ENCODE measurements at places on chromosomes 5 and 9.

DNA sequence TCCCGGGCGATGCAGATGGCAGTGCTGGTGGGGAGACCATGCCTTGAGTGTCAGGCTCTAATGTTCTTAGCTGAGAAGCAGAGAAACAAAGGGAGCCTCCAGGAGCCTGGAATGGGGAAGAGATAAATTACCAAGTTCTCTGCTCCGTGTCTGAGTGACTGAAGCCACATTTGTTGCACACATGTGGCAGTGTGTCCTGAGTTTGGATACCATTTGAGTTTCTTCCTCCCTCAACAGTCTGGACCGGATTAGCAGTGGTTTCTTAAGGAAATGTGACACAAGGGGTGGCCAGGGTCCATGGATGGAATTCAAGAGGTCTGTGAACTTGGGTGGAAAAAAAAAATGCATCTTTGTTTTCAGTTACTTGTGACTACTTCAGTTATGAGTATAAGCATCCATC is 50.7 kb upstream of the GARNL3 start:
- DNase-seq = no peak

DNA sequence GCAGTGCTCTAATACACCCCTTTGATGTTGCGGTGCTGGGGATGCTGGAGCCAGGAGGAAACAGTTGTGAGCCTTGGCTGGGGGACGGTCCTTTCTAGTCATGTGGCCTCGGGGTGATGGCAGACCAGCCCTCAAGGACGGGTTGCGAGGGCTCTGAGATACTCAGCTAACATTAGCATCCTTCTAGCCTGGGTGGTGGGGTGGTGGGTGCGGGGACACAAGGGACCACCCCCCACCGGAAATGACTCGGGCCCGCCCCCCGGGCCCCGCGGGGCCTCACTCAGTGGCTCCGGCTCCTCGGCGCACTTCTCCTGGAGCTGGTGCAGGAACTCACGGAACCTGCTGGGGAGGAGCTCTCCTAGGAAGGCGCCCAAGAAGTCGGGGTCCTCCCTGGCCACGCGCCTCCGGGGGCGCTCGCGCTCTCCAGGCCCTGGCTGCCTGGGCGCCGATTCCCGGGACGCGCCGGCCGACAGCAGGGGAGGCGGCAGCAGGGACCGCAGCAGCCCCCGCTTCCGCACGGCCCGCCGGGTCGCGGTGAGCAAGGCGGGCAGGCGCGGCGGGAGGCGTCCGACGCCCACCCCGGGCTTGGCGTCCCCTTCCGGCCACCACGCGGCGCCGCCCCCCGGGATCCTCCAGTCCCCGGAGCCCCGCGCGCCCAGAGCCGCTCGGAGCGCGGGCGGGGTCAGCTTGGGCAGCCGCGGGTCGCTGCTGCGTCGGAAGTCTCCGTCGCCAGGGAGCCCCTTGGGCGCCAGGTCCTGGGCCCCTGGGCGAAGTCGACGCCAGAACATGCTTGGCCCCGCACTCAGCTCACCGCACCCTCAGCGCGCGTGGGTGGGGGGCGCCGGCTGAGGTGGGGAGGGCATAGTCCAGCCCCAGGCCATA is 873 bp downstream of the C9orf50 start:
- DNase-seq = no peak

DNA sequence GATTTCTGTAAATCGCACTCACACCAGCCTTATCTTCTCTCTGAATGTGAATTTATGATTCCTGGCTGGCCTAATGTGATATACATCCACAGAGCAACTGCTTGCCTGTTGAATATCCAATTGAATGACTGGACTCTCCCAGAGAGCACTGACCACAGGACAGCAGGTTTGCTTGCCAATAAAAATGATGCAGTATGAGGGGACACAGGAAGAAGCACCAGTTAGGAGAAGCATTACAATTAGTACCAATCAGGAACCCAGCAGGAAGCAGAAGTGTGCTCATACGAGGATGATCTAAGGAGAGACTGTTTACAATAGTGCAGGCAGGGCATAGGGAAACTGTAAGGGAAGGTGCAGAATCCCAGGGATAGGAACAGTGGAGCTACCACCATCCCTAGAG is 127.2 kb upstream of the ZNF366 start:
- DNase-seq = no peak

- peak; percentile 52 for DNase-seq
Observed at GRCh38 chr5:74919487-74919886, 53.3 kb upstream of the FAM169A start.

- no peak for DNase-seq
Observed at GRCh38 chr5:158484150-158484549, 615.6 kb downstream of the EBF1 start.

DNA sequence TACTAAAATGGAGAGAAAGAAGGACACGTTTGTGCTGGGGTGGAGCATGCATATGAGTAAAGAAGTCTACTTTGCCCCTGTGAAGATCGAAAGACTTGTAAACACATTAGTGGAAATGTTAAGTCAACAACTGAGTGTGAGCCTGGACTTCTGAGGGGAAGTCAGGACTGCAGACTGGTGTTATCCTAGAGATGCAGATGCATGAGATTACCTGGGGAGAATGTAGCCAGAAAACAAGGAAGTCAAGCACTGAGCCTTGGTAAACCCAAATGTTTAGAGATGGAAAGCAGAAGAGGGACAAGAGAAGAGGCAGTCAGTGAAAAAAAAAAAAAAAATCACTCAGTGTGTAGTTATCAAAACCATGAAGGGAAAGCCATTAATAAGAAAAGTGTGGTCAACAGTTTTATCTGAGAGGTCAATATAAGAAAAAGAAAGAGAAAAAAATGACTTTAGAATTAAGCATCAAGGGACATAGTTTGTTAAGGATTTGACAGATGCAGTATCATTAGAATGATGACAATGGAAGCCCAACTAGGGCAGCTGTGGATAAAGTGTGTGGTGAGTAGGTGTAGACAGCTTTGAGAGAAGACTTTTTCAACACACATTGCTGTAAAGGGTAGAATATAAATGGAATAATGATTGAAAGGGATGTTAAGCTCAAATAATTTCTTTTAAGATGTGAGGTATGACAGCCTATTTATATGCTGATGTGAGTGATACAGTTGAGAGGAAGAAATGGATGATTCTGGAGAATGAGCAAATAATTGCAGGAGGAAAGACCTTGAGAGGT is 22.2 kb downstream of the JAKMIP2 start:
- DNase-seq = no peak

DNA sequence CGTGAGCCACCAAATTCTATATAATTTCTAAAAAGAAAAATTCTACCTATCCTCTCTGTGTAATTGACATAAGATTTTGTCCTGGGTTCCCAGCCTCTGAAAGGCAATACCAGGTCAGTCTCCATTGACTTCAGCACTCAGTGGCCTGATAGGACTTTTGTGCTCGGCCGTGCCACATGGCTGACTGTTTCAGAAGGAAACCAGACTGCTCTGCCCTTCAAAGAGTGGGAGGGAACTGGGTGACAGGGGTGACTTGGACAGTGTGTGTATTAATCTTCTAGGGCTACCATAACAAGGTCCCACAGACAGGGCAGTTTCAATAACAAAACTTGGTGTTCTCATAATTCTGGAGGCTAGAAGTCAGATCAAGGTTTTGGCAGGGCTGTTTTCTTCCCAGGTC is 43.0 kb downstream of the ARHGAP26 start:
- no peak for DNase-seq

- DNase-seq = no peak
Observed at GRCh38 chr5:81884871-81885270, 87.0 kb upstream of the ATG10 start.

DNA sequence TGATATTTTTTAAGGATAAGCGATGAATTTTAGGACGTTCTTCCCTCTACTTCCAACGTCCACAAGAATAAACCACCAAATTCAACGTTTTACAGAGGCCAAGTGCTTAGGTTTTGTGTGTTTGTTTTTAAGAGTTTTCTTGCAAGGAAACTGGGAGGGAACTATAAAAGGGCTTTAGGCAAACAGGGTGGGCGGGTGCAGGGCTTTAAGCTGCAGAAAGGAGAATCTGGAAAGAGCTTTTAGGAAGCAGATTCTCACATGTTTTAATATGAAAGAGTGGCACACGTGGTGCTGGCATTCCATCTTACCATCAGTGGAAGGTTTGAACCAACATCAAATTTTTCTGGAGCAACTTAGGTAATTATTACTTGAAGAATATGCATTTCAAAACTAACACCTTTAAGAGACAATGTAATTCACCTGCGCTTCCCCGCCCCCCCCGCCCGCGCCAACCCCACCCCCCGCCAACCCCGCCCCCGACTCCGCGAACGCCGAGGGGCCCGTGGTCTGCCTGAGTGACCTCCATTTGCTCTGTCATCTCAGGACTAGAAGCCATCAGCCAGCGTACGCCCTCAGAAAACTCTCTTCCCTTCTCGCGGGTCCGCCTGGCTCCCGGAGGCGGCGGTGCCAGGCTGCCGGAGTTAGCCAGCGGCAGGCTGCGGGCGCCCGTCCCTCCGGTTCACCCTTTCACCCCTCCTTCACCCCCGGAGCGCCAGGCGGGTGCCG is 911 bp upstream of the PIK3R1 start:
- DNase-seq = no peak

- DNase-seq = no peak
Observed at GRCh38 chr5:108297042-108297601, 84.8 kb downstream of the FBXL17 start.

DNA sequence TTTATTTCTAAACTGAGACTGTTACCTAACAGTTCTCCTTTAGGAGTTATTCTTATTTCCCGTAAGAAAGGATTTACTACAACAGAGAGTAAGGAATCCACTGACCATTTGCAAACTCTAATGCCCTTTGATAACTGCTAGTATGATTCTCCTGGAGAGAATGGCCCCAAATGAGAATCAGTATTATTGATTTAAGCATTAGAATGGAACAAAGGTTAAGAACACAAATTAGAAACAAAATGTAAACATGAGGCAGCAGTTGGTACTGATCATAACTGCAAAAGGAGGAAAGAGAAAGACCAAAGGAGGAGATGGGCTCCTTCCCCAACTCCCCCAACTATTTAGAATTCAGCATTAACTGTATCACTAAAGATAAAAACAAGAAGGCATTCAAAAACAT is 30.7 kb downstream of the PSIP1 start:
- DNase-seq = no peak

GRCh38 chr9:31030741-31031202 is 1353.7 kb upstream of the ACO1 start:
- no peak for DNase-seq

- DNase-seq = no peak
Observed at GRCh38 chr9:14417237-14417636, 103.3 kb upstream of the NFIB start.

- DNase-seq = no peak
Observed at GRCh38 chr9:24044576-24044975, 218.5 kb upstream of the ELAVL2 start.

DNA sequence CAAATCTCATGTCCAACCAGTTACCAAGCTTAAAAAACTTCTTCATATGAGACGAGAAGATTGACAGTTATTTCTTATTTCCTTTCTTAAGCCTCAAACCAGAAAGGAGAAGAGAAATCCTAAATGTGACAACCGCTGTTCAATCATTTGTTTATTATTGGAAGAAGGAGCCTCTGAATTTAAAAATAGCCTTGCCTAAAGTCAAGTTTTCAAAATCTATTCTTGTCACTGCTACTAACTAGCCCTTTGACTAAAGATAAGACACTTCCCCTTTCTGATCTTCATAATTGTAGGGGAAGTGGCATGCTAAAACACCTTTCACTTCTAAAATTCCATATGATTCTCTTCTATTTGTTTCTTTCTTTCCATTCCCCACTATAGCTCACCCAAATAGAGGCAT is 106.2 kb upstream of the EMB start:
- DNase-seq = no peak

DNA sequence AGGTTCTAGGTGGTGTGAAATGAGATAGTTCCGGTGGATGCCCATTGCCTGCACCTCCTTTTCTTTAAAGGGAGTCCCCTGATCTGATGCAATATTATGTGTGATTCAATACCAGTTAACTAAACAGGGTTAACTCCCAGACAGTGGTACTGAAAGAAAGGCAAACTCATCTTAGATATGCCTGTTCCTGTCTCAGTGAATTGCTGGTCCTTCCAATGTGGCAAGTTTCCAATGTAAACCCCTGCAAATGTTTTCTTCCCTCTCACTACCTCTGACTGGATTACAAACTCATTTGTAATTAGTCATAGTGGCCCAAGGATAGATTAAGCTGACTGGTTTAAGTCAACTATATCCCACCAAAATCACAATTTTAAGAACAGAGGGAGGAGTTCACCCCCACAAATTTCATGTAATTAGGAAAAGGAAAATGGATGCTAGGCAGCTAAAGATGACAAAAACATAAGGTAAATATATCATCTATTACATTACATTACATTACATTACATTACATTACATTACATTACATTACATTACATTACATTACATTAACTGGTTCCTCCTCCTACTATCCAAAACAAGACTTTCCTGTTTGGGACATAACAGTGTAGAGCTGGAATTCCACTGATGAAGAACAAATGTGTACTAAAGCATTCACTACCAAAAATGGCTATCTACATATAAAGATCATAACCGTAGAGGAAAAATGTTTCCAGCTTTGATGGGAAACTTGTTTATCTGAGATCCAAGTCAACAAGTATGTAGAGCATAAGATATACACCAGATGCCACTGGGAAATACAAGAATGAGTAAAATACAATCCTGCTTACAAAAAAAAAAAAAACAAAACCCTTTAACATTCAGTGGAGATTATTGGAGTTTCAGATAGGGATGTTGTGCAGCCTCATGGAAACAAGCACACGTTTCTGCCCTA is 121.5 kb upstream of the SNX2 start:
- no peak for DNase-seq

DNA sequence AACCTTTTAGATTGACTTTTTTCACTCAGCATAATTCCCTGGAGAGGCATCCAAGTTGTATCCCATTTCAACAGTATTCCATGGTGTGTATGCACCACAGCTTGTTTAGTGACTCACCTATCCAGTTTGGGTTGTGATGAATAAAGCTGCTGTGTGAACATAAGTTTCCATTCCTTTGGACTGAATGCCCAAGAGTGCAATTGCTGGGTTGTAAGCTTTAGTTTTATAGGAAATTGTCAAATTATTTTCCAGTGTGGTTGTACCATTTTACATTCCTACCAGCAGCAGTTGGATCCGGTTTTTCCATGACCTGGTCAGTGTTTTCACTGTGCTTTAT is 60.9 kb upstream of the TMED7 start:
- DNase-seq = no peak

- no peak for DNase-seq
Observed at GRCh38 chr9:105883847-105884246, 189.5 kb downstream of the TMEM38B start.

- DNase-seq = peak; percentile 76
Observed at GRCh38 chr9:130053504-130054324, at the start of gene GPR107. GPR107 (plus strand) TSS chr9:130053906; CDS start chr9:130053933, 27 bp downstream.

GRCh38 chr5:45691656-45692055 is 4.5 kb downstream of the HCN1 start:
- DNase-seq = no peak

GRCh38 chr5:54638106-54638505 is 120.5 kb downstream of the SNX18 start:
- peak; percentile 35 for DNase-seq

Measured in CD4-positive, alpha-beta T cell treated with Interleukin-12 subunit alpha and Interleukin-12 subunit beta, for 1 hour (primary cell).